Activated naive CD4-positive, alpha-beta T cell treated with anti-CD3 and anti-CD28 coated beads, Interleukin-2, amount 50 U/mL, for 72 hours (primary cell): ENCODE measurements at places on chromosomes 2 and 18. TPM values are rescaled to one million over a fixed set of nuclear protein-coding genes. Genes with fewer than 3 reads are reported as not detected.

ZBTB7C gene
- not detected for total RNA-seq

B3GNT7 gene
- total RNA-seq, result 0.07 TPM

HOXD4 gene
- total RNA-seq, result not detected

GLI2 gene
- not detected for total RNA-seq

ANKRD62 gene
- total RNA-seq, result not detected

NEURL3 gene
- total RNA-seq, result 2.2 TPM

ATOH8 gene
- not detected for total RNA-seq

KYNU gene
- total RNA-seq, result not detected

LYG2 gene
- total RNA-seq, result not detected

ARHGAP28 gene
- total RNA-seq, result not detected

UGT1A10 gene
- total RNA-seq, result not detected
